ENCODE measurements at places on chromosomes 16 and 17.

GRCh38 chr16:56709443-56710040 lies 20.4 kb upstream of the NUP93 start:
- DNase-seq = no peak

GRCh38 chr17:34609210-34609609 lies 29.8 kb downstream of the TMEM132E start:
- DNase-seq = no peak

DNA sequence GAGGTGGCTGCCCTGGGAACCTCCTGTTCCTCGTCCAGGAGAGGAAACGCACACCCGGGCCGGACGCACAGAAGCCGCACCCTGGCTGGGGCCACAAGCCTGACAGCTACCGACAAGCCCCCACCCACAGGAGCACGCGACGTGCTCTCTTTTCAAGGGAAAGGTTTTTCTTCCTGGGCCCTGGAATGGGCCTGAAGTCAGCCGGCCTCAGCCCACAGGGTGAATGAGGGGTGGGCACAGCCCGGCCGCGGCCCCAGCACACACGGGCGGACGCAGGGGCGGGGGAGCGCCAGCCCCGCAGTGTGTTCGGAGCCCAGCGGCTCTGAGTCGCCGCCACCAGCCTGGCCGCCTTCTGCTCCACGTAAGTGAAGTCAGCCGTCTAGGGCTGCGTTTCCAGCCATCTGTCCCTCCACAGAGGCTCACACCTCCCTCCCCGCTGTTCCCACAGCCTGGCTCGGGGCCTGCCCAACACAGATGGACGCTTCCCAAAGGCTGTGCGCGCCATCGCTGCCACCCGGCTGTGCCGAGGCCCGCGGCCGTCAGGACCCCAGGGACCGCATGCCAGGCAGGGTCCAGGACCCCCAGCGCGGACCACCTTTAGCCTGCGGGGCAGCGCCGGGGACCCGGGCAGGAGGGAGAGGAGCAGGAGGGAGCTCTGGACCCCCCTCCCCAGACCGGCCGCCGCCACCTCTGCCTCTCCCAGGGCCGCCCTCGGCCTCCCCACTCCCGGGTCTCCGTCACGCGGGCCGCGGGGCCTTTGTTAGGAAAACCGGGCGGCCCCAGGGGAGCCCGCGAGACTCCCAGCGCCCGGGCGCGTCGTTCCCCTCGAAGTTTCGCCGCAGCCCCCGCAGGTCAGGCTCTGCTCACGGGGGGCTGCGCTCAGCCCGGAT lies 36.8 kb downstream of the CBFA2T3 start:
- peak; percentile 67 for DNase-seq

DNA sequence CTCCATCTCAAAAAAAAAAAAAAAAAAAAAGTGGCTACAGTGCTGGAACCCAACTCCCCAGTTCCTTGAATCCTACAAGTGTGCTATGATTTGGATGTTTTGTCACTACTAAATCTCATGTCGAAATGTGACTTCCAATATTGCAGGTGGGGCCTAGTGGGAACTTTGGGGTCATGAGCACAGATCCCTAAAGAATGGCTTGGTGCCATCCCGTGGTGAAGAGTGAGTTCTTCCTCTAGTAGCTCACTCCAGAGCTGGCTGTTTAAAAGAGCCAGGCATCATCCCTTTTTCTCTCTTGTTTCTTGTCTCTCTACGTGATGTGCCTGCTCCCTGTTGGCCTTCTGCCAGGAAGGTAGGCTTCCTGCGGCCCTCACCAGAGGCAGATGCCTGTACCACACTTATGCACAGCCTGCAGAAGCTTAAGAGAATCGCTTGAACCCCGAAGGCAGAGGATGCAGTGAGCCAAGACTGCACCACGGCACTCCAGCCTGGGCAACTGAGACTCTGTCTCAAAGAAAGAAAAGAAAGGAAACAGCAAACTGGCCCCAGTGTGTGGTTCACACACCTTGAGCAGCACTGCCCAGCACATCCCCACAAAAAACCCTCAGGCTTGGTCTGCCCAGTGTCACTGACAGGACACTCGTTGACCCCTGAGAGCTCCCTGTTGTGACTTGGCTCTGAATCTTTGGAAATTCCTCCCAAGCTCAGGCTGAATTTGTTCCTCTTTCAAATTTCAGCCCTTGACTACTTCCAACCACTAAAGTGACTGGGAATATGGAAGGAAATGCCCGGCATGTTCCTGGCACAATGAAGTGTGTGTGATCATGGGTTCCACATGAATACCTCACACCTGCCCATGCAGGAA lies 3.1 kb downstream of the MT1E start:
- no peak for DNase-seq

DNA sequence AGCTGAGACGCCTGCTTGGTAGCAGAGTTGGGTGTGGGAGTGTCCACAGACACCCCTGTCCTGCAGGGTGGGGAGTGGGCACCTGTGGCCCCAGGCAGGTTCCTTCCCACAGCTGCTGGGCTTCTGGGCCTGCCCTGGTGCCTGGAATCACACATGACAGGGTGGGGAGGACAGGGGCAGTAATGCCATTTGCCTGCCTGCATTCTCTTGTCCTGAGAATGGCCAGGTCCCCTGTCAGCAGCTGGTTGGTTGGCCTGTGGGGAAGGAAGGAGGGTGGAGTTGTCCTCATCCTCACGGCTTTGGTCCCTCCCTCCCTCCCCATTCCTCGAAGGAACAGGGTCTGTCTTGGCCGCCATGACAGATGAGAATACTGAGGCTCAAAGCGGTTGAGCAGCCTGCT lies 5.2 kb downstream of the PRSS53 start:
- no peak for DNase-seq

DNA sequence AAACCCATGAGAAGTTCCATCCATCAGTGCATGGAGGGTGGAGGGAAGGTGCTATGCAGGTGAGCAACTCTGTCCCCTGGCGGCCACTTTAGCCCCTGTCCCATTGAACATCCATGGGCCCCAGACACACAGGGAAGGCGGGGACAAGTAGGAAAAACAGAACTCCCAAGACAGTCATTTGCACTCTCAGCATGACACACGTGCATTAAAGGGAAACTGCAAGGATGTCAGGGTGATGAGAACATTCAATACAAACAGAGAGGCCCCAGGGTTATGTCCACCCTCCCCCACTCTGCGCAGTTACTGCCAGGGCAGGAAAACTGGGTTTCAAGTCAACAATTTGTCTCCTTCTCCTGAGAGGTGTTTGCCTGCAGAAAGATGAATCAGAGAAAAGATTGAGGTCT lies 44.0 kb upstream of the AKTIP start:
- no peak for DNase-seq

GRCh38 chr17:20702692-20703091 lies 123.2 kb downstream of the CDRT15L2 start:
- DNase-seq = no peak

DNA sequence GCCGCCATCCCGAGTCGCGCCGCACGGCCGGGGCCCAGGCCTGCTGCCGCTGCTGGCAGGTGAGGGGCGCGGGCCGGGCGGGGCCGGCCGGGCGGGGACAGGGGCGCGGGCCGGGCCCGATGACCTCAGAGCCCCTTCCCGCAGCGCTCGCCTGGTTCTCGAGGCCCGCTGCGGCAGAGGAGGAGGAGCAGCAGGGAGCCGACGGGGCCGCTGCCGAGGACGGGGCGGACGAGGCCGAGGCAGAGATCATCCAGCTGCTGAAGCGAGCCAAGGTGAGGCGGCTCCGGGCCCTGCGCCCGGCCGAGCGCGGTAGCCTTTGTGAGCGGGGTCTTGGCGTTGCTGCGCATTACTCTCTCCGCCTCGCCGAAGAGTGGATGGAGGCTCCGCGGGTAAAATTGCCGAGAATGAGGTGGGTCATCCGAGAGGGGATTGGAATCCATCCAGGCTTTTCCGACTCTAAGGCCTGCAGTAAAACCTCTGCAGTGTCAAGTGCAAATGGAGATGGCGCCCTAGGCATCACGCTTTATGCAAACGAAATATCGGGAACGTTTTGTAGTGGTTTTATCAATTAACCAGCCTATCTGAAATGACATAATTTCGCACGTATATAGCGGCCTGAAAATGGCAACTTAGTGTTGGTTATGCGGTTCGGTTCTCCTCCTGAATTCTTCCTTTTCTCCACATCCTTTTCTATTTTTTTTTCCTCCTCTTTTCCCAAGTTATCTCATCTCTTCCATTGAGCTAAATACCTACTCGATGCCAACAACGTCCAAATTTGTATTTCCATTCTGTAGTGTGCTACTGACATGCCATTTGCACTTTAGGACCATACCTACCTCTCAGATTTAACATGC lies 577 bp downstream of the TTC19 start:
- peak; percentile 38 for DNase-seq

GRCh38 chr16:22322021-22322471 lies 24.8 kb downstream of the POLR3E start:
- no peak for DNase-seq

DNA sequence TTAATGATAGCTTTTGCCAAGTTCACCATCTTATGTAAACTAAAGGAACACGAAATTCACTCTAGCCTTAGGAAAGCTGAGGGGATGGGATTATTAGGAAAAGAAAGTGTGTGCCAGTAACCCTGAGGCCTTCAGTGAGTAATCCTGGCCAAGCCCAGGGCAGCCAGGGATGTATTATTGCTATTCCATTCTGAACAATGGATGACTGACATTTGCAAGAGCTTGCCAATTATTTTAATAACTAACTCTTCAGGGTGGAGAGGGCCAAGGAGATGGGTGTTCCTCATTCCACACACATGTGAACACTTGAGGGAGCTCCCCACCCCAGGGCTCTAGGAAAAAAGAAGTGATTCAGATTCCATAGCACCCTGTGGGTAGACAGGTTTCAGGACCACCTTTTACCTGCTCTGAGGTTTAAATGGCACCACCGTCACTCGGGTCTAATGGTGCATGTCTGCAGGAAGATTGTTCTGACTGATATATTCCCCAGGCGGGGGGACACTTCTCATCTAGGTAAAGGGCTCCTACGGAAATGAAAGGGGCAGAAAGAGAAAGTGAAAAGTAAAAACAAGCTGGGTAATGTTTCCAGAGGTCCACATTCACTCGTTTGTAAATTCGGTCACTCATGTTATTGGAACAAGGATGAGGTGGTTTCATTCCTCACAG lies 41.5 kb downstream of the TK2 start:
- no peak for DNase-seq

DNA sequence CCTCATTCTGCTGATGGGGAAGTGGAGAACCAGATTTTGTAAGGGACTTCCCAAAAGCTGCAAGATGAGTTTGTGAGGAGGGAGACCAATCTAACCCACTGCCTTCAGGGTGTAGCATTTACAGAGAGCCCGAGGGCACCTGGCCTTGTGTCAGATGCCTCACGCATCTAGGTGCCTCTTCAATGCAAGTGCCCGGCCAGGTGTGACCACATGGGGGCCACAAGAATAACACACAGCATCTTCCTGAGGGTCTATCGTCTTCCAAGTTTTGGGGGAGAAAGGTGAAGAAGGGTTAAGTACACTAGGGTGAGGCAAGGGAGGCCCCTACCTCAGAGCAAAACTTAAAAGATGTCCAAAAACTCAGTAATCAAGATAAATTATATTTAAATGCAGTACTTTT lies 401.7 kb upstream of the CDH5 start:
- no peak for DNase-seq

DNA sequence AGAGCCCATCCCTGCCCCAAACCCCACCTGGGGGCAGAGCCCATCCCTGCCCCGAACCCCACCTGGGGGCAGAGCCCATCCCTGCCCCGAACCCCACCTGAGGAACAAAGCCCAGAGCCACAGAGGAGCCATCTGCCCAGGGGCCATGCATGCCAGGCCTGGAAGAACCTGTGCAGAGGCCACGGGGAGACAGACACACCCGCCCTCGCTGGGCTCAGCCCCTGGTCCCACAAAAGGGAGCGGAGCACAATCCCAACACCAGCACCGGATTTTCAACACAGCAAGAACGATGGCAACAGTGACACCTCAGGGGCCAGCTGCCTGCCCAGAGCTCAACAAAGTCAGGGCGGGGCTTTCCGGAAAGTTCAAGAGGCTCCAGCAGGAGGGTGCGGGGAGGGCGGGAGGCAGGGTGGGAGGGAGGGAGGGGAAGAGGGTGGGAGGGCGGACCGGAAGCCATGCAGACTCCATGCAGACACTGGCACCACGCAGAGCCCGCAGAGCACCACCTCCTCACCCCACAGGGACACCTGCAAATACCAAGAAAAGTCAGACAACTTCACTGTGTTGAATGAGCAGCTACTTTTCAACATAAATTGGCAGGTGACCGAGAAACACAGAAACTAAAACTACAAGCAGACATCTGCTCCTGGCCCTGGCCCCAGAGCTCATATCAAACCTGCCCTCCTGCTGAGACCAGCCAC lies 27.9 kb upstream of the C16orf95 start:
- DNase-seq = no peak

DNA sequence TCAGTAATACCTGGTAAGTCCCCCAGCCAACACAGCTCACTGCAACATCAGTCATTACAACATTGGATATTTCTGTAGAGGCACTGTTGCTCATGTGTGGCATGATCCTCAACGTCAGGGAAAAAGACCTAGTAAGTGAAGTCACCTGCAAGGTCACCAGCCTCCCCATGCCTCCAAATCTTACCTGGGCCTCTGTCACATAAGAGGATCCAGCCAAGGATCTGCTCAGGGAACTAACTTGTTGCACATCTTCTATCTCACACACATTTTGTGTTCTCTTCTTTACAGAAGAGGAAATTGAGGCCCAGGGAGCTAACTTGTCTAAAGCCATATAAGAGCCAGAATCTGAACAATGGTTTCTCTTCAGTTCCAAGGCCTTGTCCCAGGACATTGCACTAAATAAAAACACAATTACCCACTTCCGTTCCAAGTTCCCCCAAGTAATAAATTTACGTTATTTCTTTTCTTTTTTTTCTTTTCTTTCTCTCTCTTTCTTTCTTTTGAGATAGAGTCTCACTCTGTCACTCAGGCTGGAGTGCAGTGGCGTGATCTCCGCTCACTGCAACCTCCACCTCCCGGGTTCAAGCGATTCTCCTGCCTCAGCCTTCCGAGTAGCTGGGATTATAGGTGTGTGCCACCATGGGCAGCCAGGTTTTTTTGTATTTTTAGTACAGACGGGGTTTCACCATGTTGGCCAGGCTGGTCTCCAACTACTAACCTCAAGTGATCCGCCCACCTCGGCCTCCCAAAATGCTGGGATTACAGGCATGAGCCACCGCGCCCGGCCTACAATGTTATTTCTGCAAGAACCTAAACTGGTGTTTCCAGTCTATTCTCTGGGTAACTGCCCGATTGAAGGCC lies 1.3 kb downstream of the SHMT1 start:
- no peak for DNase-seq

DNA sequence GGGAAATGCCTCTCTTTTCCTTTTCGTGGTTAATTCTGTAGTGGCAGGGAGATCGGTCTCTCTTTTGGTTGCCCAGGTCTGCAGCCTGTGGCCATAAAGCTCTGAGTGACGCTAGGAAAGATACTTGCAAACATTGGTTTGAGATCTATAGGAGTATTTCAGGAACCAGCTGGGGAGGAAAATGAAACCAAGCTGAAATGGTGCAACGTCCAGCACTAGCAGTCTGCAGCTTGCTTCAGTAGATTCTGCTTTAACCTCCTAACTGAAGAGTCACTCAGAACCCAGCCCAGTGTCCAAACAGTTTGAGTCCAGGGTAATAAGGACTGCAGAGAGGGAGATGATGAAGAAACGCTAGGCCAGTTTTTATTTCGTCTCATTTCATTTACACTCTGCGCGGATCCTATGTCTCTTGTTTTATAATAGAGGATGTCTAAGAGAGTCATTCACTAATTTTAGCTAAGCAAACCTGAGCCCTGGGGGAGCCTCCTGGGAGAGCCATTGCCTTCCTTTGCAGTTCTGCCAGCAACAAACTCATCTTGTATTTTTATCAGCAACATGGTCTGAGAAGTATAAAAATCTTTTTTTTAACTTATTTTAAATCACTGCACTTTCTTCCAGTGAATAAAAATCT lies 12.0 kb downstream of the SP2 start:
- DNase-seq = no peak

Measured in left ventricle myocardium inferior (tissue), 1 donor.